D341Med (cell line): ENCODE measurements at places on chromosomes 6 and 20.

- DNase-seq: peak; percentile 8
These were observed 16.8 kb downstream of the SCML4 start for GRCh38 chr6:107807196-107807811.

- peak; percentile 50 for DNase-seq
These were observed 40.8 kb upstream of the MAN1A1 start for GRCh38 chr6:119390247-119390793.

DNA sequence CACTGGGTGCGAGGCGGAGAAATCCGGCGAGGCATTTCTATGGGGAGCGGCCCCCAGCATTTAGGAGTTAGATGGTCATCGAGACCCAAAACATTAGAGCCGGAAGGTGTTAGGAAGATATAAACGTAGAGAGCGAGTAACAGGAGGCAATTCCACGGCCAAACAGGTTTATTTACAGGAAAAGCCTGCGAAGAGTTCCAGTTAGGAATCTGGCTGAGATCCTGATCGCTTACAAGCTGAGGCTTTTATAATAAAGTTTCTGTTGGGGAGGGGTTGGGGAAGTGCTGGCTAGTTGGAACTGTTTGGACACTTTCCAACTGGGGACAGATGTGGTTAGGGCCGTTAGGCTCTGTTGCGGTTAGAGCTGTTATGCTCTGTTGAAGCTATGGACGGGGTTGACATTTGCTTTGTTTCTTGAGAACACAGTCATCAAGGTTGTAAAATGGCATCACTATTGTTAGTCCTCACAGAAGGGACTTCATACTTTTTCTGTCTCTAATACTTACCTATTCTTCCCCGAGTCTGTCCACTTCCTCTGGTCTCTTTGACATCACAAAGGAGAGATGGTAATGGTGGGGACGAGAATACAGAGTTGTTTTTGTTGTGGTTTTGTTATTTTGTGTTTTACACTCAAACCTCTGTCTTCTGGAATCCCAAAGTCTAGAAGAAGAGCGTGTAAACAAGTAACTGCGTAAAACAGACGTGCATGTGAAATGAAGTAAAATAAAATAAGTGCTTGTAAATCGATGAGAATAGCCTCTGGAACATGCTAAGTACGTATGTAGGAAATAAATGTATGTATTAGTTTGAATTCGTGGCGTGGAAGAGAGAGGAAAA, 554 bp upstream of the ZSCAN31 start:
- DNase-seq: no peak

GRCh38 chr20:15379681-15380296, 1042.4 kb upstream of the FLRT3 start:
- DNase-seq: no peak

DNA sequence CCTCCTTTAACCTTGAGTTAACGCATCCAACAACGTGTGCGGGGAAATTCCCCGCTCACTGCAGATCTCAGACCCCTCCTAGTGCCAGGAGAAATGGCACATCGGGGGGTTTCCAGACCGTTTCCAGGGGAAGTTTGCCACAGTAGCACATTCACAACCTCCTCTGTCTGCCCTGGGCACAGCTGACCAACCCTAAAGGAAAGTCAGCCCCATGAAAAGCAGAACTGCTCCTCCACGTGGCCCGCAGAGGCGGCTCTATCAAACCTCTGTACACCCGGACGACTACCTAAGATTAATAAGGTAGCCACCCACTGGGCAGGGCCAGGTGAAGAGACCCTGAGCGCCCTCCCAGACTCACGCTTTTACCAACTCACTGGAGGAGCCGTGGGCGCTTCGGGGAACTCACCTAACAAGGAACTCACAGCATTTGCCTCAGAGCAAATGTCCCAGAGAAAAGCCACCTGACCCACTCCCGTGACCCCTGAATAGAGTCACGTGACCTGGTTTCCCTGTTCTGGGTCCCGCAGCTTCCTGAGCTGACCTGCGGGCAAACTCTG, 93.1 kb downstream of the PRND start:
- DNase-seq: no peak

- peak; percentile 40 for DNase-seq
These were observed 19.8 kb downstream of the NFYA start for GRCh38 chr6:41092421-41093140.

GRCh38 chr6:8435093-8435844, at the start of gene SLC35B3:
TSS of gene SLC35B3 (minus strand) at chr6:8435545.
- peak; percentile 98 for DNase-seq

DNA sequence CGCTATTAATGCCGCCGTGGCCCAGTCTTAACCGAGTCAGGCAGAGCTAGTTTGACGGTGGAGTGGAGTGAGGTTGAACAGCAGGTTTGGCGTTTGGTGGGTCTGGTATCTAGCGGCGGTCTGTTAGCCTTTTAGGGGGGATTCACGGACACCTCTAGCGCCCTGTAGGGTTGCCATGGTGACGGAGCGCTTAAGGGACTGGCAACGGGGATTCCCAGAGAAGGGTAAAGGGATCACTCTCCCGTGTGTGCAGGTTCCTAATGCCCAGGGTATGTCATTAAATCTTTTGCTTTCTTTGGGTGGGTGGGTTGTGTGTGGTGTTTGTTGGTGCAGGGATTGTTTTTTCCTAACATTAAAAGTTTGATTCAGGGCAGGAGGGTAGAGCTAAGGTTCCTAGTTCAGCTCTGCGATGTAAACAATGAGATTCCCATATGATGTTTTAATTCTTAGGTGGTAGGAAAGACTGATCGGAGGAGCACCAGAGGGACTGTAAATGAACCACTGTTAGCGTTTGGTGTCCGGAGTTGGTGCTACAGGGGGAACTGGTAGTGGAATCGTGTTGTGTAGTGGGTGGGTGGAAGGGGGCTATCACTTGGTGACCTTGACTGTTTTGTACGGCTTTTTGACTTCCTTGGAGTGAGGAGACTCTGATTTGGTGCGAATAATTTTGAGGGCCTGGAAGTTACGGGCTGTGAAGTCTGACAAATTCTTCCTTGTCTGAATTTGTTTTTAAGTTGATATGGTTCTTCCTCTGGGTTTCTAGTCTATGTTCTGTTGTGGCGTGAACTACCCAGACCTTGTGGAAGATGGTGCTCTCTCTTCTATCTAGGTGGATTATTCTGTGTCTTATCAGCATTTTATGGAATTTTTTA, 5.0 kb downstream of the BRD2 start:
- no peak for DNase-seq

GRCh38 chr6:158805698-158806377, 13.3 kb downstream of the EZR start:
- no peak for DNase-seq

DNA sequence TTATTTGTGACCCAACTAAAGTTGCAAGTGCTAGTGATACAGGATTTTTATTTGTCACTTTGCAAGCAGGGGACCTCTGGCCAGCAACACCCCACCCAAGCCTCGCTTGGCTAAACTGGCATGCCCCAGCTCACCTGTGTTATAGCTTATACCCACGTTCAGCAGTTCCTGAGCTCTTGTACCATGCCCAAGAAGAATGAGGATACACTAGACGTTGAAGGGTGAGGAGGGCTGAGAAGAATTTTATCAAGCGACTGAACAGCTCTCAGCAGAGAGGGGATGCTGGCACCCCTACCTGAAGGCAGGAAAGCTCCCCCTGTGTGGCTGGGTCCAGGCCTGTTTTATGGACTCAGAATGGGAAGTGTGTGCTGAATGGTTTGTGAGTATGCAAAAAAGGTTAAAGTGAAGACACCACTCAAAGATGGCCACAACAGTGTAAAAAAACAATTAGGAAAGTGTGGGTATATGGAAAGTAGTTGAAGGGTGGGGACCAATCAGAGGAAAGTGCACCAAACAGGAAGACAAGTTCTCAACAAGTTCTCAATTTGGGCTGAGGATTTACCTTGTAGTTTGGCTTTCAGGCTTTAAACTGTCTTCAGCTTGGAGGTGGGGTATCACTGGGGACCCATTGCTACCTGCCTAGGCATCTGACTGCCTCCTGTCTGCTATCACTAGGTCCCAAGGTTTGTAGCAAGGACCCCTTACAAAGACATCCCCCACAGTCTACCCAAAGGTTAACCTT, 15.0 kb downstream of the BTN2A1 start:
- DNase-seq: no peak

- no peak for DNase-seq
These were observed 154.6 kb downstream of the ZDHHC14 start for GRCh38 chr6:157535340-157536222.

DNA sequence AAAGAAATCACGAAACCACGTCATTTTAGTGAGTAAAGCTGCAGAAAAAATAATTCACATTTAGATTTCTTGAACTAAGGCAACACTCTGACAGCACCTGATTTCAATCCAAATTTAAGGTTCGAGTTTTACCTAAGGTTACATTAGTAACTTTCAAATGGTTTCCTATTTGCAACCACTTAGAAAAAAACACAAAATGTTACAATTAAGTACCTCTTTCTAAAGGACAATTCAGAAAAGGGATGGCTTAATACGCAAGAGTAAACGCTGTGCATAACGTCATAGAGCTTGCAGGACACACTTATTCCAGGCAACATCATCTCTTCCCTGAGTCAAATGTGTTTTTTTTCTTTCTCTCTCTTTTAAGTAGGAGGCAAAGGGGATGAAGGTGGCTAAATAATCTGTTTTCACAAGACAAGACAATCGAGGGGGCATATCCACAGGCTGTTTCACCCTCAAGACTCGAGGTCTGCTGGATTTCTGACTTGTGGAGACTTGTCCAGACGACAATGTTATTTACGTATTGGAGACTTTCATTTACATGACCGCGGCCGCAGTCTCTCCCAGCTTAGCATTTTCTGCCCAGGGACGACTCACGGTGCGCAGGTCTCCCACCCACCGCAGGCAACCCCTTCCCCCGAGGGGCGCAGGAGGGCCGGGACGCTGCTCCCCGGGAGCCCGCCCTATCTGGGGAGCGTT, 86.0 kb downstream of the SESN1 start:
- DNase-seq: no peak

- no peak for DNase-seq
These were observed 55.7 kb downstream of the PCSK2 start for GRCh38 chr20:17282501-17282900.

GRCh38 chr6:4564801-4565271, 211.4 kb upstream of the CDYL start:
- no peak for DNase-seq

DNA sequence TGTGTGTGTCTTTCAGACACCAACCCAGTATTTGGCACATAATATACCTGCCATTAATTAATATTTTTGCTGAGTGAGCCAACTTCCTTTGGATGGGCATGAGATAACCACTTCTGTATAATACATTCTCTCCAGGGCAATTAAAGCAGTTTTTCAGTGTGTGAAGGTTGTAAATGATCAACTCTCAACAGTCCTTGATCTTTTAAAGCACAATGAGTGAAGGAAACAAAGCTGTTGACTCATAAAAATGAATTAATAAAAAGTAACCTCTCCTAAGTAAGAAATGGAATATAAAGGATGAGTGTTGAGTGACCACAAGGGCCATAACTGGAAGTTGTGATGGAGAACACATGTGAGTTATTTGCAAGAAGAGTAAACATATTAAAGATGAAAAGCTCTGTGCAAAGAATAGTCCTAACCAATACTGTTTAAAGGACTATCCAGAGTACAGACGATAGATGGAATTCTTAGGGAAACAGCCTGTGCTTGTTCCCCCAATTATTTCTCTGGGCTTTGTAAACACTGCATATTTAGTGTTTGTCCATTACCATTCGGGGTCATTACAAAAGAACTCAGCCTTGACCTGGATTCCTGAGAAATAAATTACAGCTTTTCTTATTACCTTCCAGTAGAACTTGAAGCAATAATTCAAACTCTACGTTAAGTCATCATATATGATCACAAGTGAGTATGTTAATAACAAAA, 446.2 kb downstream of the PLCB1 start:
- DNase-seq: no peak

- DNase-seq: no peak
These were observed 36.5 kb downstream of the ZBTB46 start for GRCh38 chr20:63794614-63795013.

DNA sequence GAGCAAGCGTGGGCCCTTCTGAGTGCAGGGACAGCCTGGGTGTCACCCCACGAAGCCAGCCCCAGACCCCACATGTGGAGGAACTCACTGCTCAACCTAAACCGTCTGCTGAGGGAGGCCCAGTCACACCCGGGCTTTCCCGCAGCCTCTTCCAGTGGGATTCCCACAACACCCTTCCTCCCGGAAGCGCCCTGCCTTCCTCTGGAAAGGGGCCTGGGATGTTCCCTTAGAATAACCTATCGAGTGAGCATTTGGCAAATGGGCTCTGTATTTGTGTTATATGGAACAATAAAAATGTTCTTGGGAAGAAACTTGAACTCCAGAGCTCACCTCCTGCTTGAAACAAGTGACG, 100.0 kb upstream of the DUSP22 start:
- DNase-seq: no peak

GRCh38 chr6:165820934-165821333, 157.9 kb upstream of the PDE10A start:
- DNase-seq: no peak

- DNase-seq: no peak
These were observed 744.9 kb downstream of the PTPRT start for GRCh38 chr20:42444799-42445198.

GRCh38 chr6:11766043-11766442, 12.6 kb downstream of the ADTRP start:
- no peak for DNase-seq

GRCh38 chr6:134363323-134364039, 45.6 kb upstream of the SGK1 start:
- DNase-seq: no peak

DNA sequence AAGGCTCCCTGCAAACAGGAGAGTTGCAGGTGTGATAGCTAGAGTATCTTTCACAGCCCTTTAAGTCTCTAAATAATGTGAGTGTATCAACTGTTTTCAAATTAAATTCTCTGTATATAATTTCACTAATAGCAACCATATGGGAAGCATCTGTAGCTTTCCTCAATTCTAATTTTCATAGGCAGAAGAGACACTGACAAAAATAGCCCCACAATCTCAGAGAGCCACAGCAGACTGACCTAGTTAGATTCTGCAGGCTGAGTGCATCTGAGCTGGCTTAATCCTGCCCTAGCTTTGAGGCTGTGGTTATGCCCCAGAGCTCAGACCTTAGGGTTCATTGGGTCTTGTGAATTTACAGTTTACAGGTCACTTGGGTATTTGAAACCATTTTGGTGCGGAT, 63.9 kb downstream of the MAP7 start:
- no peak for DNase-seq

DNA sequence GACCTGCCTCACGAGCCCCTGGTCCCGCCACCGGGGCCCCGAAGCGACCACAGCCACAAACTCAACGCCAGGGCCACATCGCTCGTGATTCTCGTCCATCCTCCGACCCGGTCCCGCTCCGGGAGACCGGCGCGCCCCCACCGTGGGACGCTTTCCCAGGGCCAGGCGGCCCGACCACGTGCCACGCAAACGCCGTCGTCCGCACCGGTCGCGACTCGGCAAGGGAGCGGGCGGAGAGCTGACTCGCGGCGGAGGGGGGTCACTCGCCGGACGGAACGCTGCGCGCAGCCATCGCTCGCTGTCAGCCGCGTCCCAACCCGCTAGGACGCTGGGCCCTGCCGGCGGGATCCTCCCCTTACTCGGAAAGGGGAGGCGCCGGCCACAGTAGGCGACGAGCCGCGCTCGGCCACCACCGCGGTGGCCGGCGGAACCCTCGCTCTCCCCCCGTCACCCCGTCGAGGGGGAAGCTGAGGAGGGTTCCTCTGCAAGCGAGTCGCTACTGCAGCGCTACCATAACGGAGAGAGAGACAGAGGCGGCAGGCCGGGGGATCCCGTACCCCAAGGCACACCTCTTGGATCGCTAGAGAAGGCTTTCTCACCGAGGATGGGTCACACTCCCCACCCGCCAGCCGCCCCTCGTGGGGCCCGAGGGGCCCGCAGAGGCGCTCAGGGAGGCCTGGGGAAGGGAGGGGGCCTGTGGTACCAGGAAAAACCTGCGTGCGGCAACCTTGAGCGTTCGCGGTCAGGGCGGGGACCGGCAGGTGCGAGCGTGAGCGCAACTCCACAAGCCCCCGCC, 511.8 kb upstream of the ZNF337 start:
- DNase-seq: peak; percentile 64
